OCI-M1 (cell line): ENCODE measurements at places on chromosomes 7 and 10.

- DNase-seq: no peak
These were observed 371.0 kb downstream of the FRMD4A start for GRCh38 chr10:13959443-13960359.

DNA sequence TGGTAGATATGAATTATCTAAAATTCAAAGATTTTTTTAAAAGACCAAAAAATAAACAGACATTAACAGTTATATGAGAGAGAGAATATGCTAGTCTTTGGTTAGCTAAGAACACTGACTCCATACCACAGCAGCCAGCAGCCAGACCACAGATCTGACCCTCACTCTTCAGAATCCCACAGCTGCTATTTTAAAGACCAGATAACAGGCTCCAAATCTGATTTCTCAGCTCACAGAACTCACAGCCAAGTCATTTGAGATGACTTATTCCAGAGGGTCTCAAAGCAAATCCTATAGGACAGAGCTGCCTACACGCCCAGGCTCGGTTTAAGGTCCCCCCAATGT lies 20.4 kb downstream of the NUDCD3 start:
- DNase-seq: peak; percentile 18

DNA sequence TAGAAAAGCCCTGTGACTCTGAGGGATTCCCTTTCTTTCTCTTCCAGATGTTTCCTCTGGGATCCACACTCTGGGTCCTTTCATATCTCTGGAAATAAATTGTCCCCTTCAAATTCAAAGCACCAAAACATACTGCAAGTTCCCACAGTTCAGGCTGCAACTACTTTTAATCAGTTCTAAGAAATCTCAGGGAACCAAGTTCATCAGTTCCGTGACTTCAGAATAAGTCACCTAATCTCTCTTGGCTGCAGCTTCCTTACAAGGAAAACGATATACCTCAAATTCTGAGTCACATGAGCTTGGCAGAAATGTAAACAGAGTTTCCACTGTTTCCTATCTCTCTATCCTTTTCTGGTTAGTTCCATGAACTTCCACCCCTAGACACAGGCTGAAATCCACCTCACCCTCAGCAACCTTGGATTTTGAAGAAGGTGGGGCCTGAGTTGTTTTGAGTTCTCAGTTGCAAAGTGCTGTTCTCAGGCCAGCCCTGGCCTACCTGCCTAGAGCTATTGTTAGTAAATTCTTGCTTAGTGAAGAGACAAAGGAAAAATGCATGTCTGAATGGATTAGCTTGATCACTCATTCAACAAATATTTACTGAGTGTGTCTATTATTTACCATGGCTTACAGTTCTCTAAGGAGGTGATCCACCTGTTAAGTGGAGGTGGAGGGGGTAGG lies 59.3 kb upstream of the IL6 start:
- peak; percentile 73 for DNase-seq

DNA sequence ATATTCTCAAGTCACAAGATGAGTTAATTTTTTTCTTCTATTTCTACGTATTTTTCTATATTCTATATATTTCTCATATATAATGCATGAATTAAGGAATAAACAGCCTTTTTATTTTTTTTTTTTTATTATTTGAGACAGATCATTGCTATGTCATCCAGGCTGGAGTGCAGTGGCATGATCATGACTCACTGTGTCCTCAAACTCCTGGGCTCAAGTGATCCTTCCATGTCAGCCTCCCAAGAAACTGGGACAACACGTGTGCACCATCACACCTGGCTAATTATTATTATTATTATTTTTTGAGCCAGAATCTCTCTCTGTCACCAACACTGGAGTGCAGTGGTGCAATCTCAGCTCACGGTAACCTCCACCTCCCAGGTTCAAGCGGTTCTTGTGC lies 1.5 kb downstream of the CLDN12 start:
- no peak for DNase-seq

DNA sequence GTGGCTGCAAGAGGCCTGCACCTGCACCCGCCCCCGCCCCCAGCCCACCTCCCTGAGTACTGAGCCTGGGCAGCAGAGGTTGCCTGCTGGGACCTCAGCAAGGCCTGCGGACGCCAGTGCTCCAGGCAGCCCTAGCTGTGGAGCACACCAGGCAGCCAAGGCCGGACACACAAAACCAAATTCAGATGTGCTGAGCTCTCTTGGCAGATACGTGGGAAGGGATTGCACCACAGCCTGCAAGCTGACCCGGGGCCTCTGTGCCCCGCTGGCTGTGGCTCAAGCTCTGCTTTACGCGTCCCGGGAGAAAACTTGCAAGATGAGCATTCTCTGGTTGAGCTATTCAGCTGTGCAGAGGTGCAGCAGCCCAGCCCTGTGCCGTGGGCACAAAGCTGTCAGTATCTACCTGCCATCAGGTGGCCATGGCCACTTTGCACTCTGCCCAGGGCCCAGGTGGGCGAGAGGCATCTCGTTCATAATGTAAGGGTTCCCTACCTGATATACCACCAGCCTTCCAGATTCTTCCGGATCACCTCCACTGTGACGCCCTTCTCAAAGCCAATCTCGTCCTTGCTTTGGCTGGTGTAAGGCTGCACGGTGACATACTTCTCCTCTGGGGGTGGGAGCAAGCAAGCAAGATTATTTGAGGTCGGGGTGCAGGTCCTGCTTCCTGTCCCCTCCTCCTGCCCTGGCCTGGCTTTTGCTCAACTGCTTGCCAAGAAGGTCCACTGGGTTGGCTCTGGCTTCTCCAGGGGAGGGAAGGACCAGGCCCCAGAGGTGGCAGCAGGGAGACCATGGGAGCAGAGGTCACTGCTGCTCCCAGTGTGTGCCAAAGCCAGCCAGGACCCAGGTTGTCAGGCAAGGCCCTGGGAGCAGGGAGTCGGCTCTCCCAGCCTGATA lies 123.4 kb downstream of the NEURL1 start:
- no peak for DNase-seq

DNA sequence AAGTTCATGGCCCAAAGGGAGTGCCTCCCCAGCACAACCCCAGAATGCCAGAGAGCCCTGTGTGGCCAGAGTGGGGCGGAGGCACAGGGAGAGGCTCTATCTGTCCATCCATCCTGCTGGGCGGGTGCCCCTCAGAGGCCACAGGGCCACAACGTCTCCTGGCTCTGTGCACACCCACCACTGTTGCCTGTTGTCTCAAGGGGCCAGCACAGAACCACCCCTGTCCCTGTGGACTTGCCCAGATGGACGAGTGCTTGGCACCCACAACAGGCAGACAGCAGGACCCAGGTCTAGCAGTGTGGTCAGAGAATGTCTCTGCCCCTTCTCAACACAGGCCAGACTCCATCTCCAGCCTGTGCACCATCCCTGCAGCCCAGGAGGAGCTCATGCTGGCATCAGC lies 92.8 kb downstream of the PAXIP1 start:
- no peak for DNase-seq

DNA sequence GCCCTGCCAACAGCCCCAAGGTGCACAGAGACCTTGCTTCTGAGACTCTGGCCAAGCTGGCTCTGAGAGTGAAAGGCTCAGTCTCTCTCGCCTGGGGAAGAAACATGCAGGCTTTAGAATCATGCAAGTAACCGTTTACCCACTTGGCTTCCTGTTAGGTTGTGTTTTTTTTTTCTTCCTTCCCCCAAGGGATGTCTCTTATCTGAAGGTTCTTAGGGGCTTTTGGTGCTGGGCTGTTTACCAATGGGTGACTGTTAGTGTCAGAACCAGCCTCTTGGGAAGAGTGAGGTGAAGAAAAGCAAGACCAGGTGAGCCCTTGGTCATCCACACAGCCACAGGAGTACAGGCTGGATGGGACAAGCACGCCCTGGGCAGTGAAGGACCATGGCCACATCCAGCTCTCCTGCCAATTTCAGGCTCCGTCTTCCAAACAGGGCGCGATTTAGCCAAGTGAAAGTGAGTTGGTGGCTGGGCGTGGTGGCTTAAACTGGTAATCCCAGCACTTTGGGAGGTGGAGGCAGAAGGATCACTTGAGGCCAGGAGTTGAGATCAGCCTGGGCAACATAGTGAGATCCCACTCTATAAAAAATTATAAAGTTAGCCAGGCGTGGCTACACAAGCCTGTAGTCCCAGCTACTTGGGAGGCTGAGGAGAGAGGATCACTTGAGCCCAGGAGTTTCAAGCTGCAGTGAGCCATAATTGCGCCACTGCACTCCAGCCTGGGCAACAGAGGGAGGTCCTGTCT lies 76.3 kb upstream of the CUX1 start:
- DNase-seq: peak; percentile 8

DNA sequence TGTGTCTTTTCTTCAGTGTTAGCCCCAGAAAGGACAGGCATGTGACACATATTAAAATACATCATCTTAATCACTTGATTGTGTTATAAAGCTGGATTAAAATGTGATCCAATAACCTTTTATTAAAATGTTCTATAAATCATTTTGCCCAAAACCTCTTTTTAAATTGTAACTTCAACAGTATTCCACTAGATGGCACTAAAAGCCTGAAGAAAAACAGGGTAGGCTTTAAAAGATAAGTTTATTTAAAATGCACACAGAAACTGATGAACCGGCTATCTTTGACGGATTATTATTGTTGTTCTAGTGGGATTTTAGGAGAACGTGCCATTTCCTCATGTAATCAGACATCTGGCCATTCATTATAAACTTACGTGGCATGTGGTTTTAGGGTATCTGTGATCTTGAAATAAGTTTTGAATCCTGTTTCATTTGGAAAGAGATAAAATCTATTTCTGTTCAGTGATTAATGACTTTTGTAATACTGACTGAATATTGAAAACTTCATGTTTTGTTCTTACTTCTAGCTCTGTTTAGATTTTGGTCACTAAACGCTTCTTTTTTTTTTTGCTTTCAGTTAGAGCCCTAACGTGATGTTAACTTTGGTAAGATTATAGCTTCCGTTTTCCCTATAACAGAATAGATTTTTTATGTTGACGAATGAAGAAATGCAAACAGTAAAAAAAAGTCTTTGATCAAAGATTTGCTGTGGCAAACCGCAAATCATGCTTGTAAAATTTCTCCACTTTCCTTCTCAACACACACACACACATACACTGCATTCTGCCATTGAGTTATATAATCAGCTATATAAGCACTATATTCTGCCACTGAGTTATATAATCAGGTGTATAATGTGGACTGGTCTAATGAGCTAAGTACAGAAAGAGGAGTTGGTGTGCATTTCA lies 13.6 kb downstream of the VPS50 start:
- DNase-seq: peak; percentile 86

- no peak for DNase-seq
These were observed 56.5 kb downstream of the DOCK4 start for GRCh38 chr7:112149734-112150133.

DNA sequence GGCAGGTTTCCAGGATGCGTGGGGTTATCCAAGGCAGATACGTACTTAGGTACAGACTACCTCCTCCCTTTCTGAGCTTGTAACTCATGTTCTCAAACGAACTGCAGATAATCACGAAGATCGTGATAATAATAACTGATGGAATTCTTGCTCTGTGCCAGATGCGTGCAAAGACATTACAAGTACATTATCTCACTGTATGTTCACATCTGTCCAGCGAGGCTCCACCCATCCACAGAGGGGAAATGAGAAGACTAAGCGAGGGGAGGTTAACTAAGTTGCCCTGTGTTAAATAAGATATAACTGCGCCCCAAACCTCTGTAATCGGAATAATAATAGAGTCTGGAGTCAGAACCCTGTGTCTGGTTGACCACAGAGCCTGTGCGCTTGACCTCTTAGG lies 1.9 kb downstream of the GALNT17 start:
- DNase-seq: no peak

DNA sequence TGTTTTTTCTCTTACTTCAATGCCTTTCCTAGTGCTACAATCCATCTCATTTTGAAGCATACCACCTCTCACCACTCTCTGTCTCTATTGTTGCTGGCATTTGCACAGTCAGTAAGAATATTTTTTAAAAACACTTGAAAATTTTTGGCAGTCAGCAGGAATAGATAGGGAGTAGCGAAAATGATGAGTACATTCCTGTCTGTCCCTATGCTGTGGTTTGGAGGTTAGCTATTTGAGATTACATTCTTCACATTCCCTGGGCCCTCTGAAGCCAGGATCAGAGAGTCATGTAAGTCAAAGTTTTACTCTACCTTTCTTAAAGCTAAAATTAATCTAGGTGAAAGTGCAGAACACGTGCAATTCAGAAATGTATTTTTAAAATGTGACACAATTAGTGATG lies 53.0 kb upstream of the MAGI2 start:
- no peak for DNase-seq

- peak; percentile 28 for DNase-seq
These were observed 486.5 kb downstream of the CALN1 start for GRCh38 chr7:71925663-71926062.

- DNase-seq: no peak
These were observed 222.2 kb upstream of the NRP1 start for GRCh38 chr10:33556620-33557019.

GRCh38 chr10:129758207-129759021 lies 205.7 kb downstream of the EBF3 start:
- no peak for DNase-seq

DNA sequence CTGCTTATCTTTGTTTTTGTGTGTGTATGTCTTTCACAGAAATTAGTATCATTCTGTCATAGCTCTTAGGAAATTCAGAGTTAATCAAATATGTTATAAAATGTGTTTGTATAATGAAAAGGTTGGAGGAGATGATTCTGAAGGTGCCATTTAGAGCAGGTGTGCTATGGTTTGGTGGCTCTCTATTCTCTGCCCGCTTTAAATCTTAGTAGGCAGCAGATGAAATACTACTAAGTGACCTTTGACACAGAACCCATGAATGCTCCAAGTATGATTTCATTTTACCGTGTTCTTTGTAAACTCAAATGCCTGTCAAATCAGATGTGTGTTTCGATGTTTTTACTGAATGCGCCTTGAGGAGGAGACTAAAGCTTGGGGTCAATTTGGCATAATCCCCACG lies 24.5 kb downstream of the ZEB1 start:
- no peak for DNase-seq

- DNase-seq: peak; percentile 46
These were observed 376.9 kb upstream of the NRG3 start for GRCh38 chr10:81498011-81498551.

DNA sequence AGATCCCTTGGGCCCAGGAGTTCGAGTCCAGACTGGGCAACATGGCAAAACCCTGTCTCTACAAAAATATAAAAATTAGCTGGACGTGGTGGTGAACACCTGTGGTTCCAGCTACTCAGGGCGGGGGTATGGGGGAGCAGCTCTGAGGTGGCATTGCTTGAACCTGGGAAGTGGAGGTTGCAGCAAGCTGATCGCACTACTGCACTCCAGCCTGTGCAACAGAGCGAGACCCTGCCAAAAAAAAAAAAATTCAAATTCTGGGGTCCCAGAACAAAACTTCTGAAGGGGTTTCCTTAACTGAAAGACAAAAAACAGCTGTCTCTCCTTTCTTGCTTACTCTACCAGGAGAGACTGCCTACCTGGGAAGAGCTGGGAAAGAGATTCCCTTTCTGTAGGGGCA lies 27.0 kb downstream of the DNMBP start:
- DNase-seq: no peak

DNA sequence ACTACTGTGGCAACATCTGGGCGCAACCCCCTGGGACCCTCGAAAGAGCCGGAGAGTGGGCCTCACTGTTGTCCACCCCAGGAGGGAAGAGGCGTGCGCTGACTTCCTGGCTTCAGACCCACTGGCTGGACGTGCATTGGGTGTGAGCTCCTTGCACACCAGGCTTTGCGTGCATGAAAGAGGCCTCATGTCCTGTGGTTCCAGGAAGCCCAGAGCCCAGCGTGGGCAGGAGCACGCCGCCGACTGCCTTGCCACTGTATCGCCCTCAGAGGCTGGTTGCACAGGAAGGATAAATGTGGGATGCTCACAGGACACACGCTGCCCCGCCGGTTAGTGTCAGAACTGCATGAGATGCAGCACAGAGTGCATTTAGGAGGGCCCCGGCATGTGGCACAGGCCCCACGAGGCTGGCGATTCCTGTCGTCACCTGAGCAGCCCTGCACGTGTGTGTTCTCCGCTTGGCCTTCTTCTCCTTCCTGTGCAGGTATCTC lies 8.5 kb upstream of the JAKMIP3 start:
- no peak for DNase-seq

GRCh38 chr7:76257973-76258372 lies 44.5 kb upstream of the HSPB1 start:
- no peak for DNase-seq
